Small intestine (tissue), 16 donors: ENCODE measurements at places on chromosomes 11 and 22.

- H3K4me3 ChIP-seq, result no peak overlapping the region
- no peaks in the 10 kb centered on the region for H3K27me3 ChIP-seq
- DNase-seq, result no peak
- no peaks in the 10 kb centered on the region for H3K36me3 ChIP-seq
- no peak overlapping the region for H3K27ac ChIP-seq
- H3K4me1 ChIP-seq, result no peaks in the 10 kb centered on the region
Measured at GRCh38 chr22:32590556-32590955, 115.9 kb downstream of the FBXO7 start.

DNA sequence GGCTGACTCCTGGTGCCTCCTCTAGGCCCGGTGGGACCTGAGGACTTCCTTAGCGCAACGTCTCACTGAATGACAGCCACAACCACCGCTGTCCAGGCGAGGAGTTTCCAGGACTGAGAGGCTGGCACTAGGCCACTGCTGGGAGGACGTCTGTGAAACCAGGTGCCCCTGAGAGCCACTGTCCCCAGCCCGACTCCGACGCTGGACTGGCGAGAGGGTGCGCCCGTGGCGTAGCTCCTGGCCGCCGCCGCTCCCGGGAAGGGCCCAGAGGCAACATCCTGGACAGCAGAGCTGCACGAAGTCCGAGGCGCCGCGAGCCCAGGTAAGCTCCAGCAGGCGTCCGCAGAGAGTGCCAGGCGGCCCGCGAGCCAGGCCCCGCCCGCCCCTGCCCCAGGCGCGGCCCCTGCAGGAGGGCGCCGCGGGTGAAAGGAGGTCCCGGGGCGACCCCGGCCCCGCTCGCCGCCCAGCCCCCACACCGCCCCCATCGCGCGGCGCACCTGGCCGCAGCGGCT, 525 bp downstream of the DGCR2 start:
- peak overlapping the region; percentile 95 for H3K27ac ChIP-seq
- DNase-seq, result peak; percentile 56
- peaks cover 10% of the 10 kb centered on the region for H3K4me1 ChIP-seq
- H3K4me3 ChIP-seq, result peak overlapping the region; percentile 76
- no peaks in the 10 kb centered on the region for H3K36me3 ChIP-seq

- no peak overlapping the region for H3K27ac ChIP-seq
- H3K4me1 ChIP-seq, result no peaks in the 10 kb centered on the region
- DNase-seq, result no peak
- H3K4me3 ChIP-seq, result no peak overlapping the region
Measured at GRCh38 chr22:23103199-23103954, 33.1 kb downstream of the GNAZ start.

- H3K27me3 ChIP-seq, result no peaks in the 10 kb centered on the region
- no peak overlapping the region for H3K4me3 ChIP-seq
- H3K4me1 ChIP-seq, result no peaks in the 10 kb centered on the region
Measured at GRCh38 chr11:130798801-130799200, 117.5 kb downstream of the SNX19 start.

DNA sequence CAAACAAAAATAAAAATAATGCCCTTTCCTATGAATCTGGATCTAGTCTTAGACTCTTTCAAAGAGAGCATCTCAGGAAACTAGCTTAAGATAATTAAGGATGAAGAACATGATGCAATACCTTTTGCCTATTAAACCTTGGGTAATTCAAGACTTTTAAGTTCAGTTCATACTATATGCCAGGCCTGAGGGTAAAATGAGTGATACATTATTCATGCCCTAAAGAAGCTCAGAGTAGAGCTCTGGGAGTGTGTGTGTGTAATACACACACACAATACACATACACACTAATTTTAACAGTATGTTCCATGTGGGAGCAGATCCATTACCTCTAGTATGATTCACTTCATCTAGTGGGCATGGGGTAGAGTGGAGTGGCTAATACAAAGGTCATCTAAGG, 651.4 kb upstream of the CHORDC1 start:
- no peaks in the 10 kb centered on the region for H3K27me3 ChIP-seq
- H3K27ac ChIP-seq, result no peak overlapping the region
- H3K36me3 ChIP-seq, result no peaks in the 10 kb centered on the region
- no peak for DNase-seq
